Occipital lobe (tissue), 3 donors: ENCODE measurements at places on chromosomes 4 and X.

GRCh38 chr4:48604041-48604440 lies 114.0 kb downstream of the ZAR1 start:
- no peak for DNase-seq

GRCh38 chr4:23934223-23934622 lies 44.4 kb upstream of the PPARGC1A start:
- DNase-seq, result no peak

- DNase-seq, result no peak
Observed at GRCh38 chr4:61239250-61239649, 39.1 kb downstream of the ADGRL3 start.

GRCh38 chrX:41302370-41302769 lies 31.6 kb upstream of the DDX3X start:
- no peak for DNase-seq

DNA sequence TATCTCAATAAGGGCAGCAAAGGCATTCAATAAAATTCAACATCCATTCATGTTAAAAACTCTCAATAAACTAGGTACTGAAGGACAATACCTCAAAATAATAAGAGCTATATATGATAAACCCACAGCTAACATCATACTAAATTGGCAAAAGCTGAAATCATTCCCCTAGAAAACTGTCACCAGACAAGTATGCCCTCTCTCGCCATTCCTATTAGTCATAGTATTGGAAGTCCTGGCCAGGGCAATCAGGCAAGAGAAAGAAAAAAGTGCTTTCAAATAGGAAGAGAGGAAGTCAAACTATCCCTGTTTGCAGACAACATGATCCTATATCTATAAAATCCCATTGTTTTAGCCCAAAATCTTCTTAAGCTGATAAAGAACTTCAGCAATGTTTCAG lies 116.8 kb downstream of the TENT5D start:
- no peak for DNase-seq

- DNase-seq, result no peak
Observed at GRCh38 chr4:159655547-159655946, 552.7 kb downstream of the RAPGEF2 start.

- no peak for DNase-seq
Observed at GRCh38 chrX:72573158-72573511, 492 bp upstream of the HDAC8 start.

- no peak for DNase-seq
Observed at GRCh38 chrX:136347706-136348105, 46.9 kb downstream of the ADGRG4 start.

DNA sequence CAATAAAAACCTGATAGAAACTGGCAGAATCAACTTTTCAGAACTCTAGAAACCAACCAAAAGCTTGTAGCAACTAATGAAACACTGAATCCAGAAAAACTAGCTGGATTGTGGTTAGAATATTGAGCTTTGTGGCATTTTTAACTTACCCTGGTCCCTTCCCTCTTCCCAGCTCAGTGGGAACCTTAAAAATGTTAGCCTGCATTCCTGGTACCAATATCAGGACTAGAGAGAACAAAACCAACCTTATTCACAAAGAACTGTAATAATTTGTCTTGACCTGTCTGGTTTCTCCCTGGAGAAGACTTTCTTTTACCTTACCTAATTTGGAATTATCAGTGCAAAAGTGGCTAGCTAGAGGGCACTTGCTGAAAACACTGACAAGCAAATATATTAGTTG lies 21.2 kb downstream of the SH3D19 start:
- no peak for DNase-seq

DNA sequence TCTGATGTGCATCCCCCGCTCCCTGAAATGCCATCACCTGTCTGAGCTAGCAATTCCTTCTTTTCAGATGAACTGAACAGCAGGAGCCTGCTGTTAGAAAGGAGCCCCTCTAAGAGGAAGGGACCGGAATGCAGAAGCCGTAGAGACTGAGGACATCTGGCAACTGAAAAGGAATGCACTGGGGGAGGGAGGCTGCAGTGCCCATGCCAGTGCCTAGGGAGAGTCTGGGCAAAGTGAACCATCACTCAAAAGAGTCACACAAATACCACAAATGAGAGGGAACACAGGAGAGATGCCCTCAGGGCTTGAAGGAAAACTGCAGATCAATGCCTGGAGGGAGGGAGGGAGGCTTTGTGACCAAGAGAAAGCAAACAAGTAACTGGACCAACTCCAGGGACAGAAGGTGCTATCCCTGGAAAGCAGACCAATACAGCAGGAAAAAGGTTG lies 93.9 kb upstream of the CBR4 start:
- DNase-seq, result no peak

DNA sequence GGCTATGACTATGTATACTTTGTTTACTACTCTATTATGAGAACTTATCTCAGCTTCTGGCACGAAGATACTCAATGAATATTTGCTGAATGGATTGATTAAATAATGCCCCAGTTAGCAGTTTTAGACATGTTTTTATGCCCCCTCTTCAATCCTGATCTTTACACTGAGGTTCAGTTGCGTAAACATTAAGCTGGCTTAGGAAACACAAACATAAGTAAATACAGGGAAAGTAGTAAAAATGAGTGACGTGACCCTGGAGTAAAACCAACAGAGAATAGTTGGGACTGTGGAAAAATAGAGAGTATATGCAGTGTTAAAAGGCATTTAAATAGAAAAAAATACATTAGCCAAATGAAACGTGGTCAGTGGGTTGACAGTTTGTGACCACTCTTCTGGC lies 387.0 kb upstream of the ACTRT1 start:
- DNase-seq, result no peak

GRCh38 chr4:145785391-145786008 lies 105.6 kb downstream of the C4orf51 start:
- DNase-seq, result no peak

DNA sequence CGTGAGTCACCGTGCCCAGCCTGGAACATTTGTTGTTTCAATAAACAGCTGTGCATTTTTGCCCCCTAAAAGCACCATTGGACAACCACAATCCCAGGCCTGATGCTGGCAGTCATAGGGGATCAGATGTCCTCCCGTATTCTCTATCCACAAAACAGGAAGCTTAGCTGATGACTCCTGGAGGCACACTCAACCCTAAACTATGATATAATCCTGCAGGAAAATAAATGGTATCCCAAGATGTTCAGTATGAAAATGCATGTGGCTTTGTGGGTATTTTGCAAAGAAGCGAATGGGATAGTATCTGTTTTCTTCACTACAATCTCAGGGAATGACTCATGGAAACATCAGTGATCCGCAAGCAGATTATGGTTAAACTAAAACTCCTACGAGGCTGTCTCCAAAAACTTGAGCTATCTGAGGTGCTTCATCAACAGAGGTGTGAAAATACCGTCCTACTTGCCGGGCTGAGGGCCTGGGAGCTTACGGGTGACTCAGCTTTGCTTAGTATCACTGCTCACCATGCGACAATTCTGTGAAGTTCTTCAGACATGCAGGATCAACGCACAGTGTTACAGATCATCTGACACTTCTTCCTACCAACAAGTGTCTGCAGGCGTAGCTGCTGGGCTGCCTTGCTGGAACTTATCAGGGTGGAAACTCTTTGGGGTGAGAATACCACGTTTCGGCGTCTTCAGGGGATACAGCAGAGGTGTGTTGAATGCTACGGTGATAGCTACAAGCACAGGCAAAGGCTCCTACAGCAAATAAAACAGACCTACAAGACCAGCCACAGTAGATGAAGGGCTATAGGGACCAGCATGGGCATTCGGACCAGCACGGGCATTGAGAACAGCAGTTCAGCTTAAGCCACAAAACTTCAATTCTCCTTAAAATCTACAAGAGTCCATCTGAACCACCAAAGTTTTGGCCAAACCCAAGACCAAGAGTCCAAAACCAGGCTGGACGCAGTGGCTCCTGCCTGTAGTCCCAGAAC lies 148.5 kb downstream of the DHRSX start:
- DNase-seq, result no peak

GRCh38 chr4:3308691-3309090 lies 15.9 kb downstream of the RGS12 start:
- no peak for DNase-seq

GRCh38 chr4:101232074-101232776 lies 115.1 kb downstream of the PPP3CA start:
- no peak for DNase-seq

- no peak for DNase-seq
Observed at GRCh38 chr4:180314972-180315371, 1928.2 kb upstream of the TENM3 start.
